ENCODE measurements at places on chromosomes 5 and 9. TPM values are rescaled to one million over a fixed set of nuclear protein-coding genes. Genes with fewer than 3 reads are reported as not detected.

The FOXD4L4 gene
- 0.23 TPM for total RNA-seq

- no peaks in the 10 kb centered on the region for H3K27me3 ChIP-seq
- no peak for DNase-seq
- H3K4me3 ChIP-seq: no peak overlapping the region
- no peak overlapping the region for H3K27ac ChIP-seq
- no peaks in the 10 kb centered on the region for H3K4me1 ChIP-seq
- H3K36me3 ChIP-seq: no peaks in the 10 kb centered on the region
These were observed 95.8 kb upstream of the ANKRD55 start for GRCh38 chr5:56328753-56329560.

DNA sequence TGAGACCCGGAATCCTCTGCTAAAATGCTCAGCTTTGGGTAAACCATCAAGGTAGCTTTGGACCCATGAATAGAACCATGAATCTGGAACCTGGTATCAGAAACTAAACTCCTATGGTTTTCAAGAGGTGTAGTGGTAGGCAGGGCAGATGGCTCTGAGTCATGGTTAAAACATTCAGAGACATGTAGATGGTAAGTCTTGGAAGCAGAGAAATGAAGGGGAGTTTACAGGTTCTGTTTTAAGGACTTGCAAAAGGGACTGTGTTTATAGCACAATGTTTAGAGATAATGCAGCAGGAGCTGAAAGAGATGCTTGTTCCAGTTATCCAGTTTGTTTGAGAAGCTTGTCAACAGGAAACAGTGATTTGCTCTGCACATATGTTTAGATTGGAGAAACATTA is 36.0 kb upstream of the FBN2 start:
- no peak overlapping the region for H3K27ac ChIP-seq
- no peak overlapping the region for H3K4me3 ChIP-seq
- no peaks in the 10 kb centered on the region for H3K36me3 ChIP-seq
- DNase-seq: no peak
- H3K27me3 ChIP-seq: no peaks in the 10 kb centered on the region

- no peak overlapping the region for H3K4me3 ChIP-seq
- H3K36me3 ChIP-seq: no peaks in the 10 kb centered on the region
- no peaks in the 10 kb centered on the region for H3K4me1 ChIP-seq
- DNase-seq: peak; percentile 44
- no peaks in the 10 kb centered on the region for H3K27me3 ChIP-seq
- H3K27ac ChIP-seq: no peak overlapping the region
These were observed 409.5 kb downstream of the MAT2B start for GRCh38 chr5:163914910-163915309.

DNA sequence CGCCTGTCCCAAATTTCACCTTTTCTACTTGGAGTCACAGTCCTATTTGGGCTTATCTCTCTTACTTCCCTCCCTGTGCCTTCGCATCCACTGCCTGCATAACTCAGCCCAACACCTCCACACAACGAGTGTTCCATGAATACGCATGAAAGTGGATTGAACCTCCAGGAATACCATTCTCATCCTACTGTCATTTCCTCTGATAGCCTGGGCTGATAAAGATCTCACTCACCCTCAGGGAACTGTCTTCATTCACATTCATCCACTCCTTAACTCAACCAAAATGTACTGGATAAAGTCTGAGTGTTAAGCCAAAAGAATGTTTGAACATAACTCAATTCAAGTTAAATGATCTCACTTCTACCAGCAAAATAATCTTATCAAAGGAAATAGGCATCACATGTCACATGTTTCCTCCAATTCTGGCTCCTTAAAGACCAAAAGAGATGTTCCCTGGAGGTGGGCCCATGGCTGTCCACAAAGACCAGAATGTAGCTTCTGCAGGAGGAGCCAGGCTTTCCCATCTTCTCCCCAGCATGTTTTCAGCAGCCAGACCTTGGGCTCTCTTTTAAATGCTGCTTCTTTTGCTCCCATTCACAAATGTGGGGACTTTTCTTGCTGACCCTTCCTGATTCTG is 28.4 kb upstream of the TRIO start:
- no peaks in the 10 kb centered on the region for H3K27me3 ChIP-seq
- no peak for DNase-seq
- no peaks in the 10 kb centered on the region for H3K36me3 ChIP-seq

DNA sequence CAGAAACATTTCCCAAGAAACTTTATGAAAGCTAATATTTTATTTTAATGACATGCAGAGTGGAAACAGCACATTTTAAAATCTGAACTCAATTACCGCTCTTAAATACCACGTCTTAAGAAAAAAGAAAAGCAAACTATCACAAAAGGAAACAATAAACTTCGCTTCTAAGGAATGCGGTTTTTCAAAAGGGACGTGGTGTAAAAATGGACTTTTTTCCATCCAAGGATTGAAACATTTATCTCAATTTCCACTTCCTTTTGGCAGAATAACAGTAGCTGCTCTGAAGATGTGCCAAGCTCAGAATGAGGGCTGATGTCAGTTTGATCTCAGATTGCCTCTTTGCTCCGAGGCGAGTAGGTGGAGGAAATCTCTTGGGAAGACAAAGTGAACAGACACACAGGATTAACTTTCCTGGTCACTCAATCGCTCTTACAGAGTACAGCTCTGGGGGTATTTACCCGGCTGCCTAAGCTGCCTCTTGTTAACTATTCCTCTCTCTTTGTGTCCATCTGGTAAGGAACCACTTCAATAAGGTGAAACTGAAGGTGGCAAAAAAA is 158.5 kb downstream of the TRPM6 start:
- H3K36me3 ChIP-seq: no peaks in the 10 kb centered on the region
- H3K27ac ChIP-seq: no peak overlapping the region
- H3K27me3 ChIP-seq: no peaks in the 10 kb centered on the region

GRCh38 chr5:107435061-107435460 is 235.7 kb downstream of the EFNA5 start:
- no peak overlapping the region for H3K27ac ChIP-seq
- no peaks in the 10 kb centered on the region for H3K27me3 ChIP-seq
- no peak for DNase-seq
- no peak overlapping the region for H3K4me3 ChIP-seq
- H3K36me3 ChIP-seq: no peaks in the 10 kb centered on the region

- DNase-seq: no peak
- no peak overlapping the region for H3K27ac ChIP-seq
- H3K4me3 ChIP-seq: no peak overlapping the region
These were observed 30.9 kb upstream of the RAI14 start for GRCh38 chr5:34625246-34625645.

DNA sequence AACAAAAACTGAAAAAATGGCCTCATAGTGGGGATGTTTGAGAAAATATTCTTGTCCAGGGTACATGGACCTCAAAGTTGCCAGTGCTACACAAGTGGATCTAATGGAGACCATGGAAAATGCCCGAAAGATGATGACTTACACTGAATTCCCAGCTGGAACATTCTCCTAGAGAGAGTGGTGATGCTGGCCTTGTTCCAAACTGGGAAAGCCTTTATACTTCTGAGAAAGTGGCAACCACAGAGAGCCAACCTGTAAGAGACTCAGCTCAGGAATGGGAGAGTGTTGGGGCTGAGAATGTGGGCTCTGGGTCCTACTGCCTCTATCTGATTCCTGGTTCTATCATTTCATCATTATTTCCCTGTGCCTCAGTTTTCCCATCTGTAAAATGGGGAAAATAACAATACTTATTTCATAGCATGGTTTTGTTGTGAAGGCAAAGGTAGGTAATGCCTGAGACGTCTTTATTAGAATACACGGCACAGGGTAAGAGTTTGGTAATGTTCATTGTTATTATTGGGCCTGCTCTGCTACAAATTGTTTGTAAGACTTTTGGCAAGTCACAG is 229.0 kb upstream of the PANK3 start:
- no peak for DNase-seq
- no peak overlapping the region for H3K27ac ChIP-seq
- H3K36me3 ChIP-seq: no peaks in the 10 kb centered on the region

GRCh38 chr5:141245250-141245717 is at the start of gene PCDHB15:
PCDHB15 (plus strand) TSS chr5:141245395; CDS start chr5:141245579, 184 bp downstream.
- no peaks in the 10 kb centered on the region for H3K4me1 ChIP-seq
- H3K27me3 ChIP-seq: no peaks in the 10 kb centered on the region
- DNase-seq: no peak
- no peaks in the 10 kb centered on the region for H3K36me3 ChIP-seq
- peak within 1 kb of the TSS; percentile 33 for H3K4me3 ChIP-seq
- H3K27ac ChIP-seq: no peak within 1 kb of the TSS

DNA sequence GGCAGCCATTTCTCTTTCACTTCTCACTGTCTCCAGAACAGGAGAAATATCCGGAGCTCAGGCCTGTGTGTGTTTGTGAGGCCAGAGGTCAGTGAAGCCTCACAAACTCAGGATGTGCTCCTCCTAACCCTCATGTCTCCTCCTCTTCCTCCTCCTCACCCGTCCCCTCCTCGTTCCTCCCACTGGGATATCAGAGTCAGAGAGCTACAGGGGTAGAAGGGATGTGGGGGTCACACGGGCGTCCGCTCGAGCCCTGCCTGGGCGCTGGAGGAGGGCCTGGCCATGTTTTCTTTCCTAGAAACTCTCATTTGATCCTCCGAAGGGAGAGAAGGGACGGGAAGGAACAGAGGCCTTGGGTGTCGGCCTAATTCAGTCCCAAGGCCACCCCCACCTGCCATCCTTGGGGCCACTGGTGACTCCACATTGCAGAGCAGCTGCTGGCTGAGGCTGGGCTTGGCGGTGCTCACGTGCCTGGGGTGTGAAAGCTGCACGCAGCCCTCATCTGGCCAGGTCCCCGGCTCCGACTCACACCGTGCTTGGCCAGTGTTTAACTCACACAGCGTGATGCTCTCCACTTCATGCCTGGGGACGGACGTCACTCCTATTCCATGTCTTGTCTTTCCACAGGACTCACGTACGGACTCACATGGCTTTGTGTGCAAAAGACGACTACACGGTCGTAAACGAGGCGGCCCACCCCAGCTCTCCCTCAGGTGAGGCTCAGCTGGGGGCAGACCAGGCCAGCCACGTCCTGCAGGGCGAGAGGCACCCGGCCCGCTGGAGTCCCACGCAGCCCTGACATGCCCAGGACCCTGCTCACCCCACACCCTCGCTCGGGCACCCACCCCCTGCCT is 22.6 kb upstream of the SLC6A19 start:
- no peaks in the 10 kb centered on the region for H3K36me3 ChIP-seq
- no peak for DNase-seq
- H3K4me1 ChIP-seq: no peaks in the 10 kb centered on the region
- no peaks in the 10 kb centered on the region for H3K27me3 ChIP-seq
- H3K27ac ChIP-seq: no peak overlapping the region
- H3K4me3 ChIP-seq: no peak overlapping the region

- no peak overlapping the region for H3K4me3 ChIP-seq
- H3K27me3 ChIP-seq: no peaks in the 10 kb centered on the region
- no peaks in the 10 kb centered on the region for H3K36me3 ChIP-seq
- DNase-seq: peak; percentile 38
- H3K27ac ChIP-seq: no peak overlapping the region
These were observed 374.1 kb upstream of the IRX4 start for GRCh38 chr5:2256691-2257280.
